ENCODE measurements at places on chromosomes 5 and 9. TPM values are rescaled to one million over a fixed set of nuclear protein-coding genes. Genes with fewer than 3 reads are reported as not detected.

The KIF4B gene
- not detected for total RNA-seq

The ZDHHC21 gene
- total RNA-seq: 34.9 TPM

DNA sequence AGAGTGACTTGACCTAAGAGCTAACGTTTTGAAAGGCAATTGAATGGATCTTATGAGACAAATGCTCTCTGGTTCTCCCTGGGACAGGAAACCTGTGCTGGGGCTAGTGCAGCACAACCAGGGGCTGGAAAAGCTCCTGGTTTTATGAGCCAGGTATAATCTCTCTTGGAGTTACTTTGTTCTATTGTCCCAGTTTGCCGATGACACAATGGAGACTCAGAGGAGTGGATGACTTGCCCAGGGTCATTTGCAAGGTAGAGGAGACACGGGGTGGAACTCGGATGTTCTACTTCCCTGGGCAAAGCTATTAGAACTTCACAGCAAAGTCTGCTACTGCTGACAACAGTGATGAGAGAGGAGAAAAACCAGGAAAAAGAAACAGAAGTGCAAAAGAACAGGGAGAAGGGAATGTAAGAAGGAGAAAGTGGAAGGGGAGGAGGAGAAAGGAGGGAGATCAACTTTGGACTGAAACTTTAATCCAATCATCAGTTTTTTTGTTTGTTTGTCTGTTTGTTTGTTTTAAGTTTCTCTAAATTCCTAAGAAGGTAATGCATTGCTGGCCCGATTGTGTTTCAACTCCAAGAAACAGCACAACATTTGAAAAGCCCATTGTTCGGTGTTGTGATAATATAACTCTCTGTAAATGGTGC is 7.4 kb upstream of the GSN start:
- DNase-seq: no peak

- DNase-seq: no peak
Observed at GRCh38 chr5:143108498-143109128, 294.9 kb downstream of the NR3C1 start.

GRCh38 chr5:100828071-100828897 is 74.8 kb downstream of the ST8SIA4 start:
- DNase-seq: peak; percentile 26

DNA sequence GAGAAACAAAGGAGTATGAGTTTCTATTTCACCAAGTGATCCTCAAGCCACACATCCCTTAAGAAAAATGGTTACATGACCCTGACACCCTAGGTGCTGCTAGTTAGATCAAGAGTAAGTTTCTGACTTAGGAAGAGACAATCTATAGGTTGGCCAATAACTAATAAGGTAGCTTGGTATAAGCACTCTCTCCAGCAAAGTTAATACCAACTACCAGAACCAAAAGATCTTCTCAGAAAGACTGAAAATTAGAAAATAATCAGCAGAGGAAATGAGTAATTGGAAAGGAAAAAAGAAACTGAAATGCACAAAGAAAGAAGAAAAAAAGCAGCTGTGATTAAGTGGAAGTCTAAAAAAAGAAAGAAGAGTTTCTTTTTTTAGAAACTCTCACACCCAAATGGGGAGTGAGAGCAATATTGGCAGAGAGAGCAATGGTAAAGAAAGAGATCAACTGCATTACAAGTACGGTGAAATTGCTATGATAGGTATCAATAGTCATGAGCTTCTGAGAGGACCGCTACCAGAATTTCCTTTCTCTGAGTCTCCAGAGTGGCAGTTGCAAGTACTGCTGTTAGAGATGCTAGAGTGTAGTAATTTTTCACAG is 195.5 kb downstream of the TMEM167A start:
- DNase-seq: no peak

DNA sequence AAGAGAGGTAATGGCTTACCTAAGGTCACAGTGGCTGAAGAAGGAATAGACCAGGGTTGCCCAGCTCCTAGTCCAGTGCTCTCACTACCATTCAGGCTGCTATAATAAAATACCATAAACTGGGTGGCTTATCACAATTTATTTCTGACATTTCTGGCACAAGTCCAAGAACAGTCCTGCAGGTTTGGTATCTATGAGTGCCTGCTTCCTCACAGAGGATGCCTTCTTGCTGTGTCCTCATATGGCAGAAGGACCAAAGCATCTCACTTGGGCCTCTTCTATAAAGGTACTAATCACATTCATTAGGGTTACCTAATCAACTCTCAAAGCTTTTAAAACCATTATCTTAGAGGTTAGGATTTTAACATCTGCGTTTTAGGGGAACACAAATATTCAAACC is 17.2 kb downstream of the STARD4 start:
- no peak for DNase-seq

- no peak for DNase-seq
Observed at GRCh38 chr5:126683912-126684311, 83.2 kb downstream of the PHAX start.

DNA sequence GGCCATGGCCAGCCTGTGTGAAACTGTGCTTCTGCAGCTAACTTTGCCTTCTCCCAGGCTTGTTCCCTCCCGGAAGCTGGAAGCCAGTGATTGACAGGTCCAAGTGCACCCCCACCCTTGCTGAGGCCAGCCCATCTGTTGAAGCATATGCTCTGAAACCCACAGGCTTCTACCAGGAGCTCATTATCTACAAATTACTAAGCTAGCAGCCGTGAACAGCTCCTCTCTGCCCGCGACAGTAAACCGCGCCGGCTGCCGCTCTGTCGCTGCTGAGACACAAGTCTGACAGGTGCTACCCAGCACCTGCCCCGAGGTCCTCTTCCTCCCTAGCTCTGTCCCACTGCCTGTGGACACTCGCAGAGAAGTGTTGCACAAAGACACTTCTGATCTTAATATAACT is 490.9 kb downstream of the GADD45G start:
- DNase-seq: no peak

GRCh38 chr5:72633649-72634048 is 126.4 kb upstream of the ZNF366 start:
- no peak for DNase-seq

DNA sequence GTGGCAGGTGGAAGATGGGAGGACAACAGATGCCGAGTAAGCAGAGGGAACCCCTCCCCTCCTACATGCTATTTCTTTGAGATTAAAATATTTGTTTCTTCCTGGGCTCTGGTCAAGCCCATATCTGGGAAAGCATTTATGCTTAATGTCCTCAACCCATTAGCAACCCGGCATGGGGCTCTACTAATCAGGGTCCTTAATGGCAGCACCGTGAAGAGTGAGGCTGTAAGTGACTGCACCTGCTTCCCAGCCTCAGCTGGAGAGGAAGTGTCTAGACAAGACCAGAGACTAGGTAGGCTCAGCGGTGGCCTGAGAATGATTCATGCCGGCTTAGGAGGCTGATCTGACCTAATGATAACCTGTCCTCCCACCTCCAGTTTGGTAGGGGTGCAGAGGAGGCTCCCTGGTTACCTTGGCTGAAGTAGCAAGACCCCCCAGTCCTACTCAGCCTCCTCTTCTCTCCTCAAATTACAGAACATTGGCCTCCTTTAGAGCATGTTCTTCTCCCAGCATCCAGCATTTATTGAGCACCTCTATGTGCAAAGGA is 61.3 kb upstream of the HSPA9 start:
- DNase-seq: peak; percentile 26
